HuH-7.5 (cell line): ENCODE measurements at places on chromosomes 4 and X.

- DNase-seq = no peak
Measured at GRCh38 chr4:150625033-150625432, 43.1 kb downstream of the MAB21L2 start.

GRCh38 chr4:138669479-138670315 lies 345.9 kb upstream of the NOCT start:
- no peak for DNase-seq

GRCh38 chr4:151153585-151153984 lies 54.2 kb downstream of the RPS3A start:
- no peak for DNase-seq

DNA sequence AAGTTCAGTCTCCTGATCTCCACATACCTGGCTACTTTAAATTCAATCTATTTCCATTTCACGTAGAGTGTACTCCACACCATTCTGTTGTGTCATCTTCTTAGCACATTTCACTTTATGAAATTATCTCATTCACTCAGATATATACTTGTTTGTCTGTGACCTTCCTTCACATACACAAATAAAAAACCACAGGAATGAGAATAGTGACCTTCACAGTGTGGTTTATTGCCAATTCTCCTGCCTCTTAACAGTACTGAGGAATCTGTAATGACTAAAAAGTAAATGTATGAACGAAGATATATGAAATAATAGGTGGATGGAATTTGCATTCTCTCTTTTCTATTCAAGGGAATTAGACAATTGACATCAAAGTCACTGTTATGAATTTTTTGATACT lies 183.9 kb upstream of the PCDH7 start:
- DNase-seq = no peak

GRCh38 chr4:65651751-65652150 lies 18.5 kb downstream of the EPHA5 start:
- no peak for DNase-seq

- DNase-seq = no peak
Measured at GRCh38 chrX:7261672-7262332, 113.8 kb upstream of the PUDP start.

DNA sequence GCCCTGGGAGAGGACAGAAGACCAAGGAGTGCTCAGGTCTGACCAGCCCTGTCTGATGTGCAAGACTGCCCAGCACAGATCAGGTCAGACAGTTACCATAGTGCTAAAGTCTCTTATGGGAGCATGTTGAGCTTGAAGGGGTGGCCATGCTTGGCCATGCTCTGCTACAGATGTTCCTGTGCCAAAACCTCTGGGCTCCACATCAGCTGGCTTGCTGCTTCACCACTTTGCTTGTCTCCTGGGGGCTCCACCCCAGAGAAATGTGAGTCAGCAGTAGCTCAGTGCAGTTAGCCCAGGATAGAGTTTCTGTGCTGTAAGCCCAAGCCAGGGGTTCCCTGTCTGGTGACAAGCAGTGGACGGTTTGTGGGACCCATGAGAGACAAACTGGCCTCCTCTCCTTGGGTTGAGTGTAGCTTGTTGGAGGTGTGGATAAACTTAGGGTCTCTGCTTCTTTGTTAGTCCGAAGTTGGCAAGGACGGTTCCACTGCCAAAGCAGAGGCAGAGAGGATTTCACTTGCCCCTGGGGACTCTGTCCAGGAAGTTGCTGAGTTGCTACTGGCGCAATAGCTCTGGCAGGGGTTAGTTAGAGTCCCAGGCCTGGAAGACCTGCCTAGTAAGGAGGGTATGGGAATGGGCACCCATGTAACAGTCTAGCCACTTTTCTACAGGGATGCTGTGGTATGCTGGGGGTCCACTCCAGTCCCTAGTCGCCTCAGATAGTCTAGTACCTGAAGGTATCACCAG lies 8.7 kb upstream of the TMSB15C start:
- no peak for DNase-seq

DNA sequence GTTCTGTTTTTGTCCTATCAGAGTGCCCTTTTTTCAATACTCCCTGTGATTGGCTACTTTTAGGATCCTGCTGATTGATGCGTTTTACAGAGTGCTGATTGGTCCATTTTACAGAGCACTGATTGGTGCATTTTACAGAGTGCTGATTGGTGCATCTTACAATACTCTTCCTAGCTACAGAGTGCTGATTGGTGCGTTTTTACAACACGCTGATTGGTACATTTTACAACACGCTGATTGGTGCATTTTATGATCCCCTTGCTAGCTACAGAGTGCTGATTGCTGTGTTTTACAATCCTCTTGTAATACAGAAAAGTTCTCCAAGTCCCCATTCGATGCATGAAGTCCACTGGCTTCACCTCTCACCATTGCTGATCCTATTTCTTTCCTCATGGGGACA lies 176.8 kb downstream of the GC start:
- no peak for DNase-seq

DNA sequence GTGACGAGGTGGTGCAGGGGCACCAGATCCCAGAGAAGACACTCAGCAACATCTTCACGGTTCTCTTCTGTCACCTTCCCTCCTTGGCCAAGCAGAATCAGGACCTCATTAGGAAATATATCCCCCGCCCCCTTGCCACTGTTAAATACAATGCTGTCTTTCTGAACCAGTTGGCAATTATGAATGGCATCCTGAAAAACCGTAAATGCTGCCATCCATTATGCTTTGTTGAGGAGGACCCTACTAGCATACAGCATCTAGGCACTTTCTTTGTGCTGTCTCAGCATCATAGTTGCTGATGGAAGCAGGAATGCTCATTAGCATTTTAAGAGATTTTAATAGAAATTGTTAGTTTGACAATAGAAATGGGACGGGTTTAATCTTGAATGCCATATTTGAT lies 138.5 kb downstream of the DCLK2 start:
- DNase-seq = no peak

- no peak for DNase-seq
Measured at GRCh38 chr4:104524591-104524990, 29.9 kb upstream of the CXXC4 start.

- no peak for DNase-seq
Measured at GRCh38 chr4:36285784-36286480, 4.5 kb downstream of the DTHD1 start.

DNA sequence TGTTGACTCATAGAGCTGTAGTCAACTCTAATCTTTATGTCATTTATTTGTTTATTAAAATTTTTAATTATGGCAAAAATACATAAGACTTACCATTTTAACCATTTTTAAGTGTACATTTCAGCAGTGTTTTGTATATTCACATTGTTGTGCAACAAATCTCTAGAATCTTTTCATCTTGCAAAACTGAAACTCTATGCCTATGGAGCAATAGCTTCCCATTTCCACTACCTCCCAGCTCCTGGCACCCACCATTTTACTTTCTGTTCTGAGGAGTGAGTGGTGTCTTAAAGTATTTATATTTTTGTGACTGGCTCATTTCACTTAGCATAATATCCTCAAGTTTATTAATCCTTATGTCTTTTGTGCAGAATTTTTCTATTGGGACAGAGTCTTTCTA lies 181.0 kb downstream of the GPAT3 start:
- no peak for DNase-seq

DNA sequence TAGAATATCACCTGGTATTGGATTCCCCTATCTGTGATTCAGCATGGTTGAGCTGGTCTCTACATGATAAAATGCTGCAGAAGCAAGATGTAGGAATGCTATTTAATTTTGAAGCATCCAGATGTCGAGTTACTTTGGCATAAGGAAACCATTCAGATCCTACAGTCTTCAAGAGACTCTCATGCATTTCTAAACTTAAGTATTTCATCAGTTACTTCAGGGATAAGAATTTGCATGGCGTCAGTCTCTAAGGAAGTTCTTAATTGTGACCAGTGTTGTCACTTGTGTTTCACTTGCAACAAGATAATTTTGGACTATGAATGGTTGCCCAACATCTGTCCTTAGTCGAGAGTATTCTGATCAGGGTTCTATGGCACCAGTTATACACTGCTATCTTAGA lies 192.4 kb downstream of the CCNG2 start:
- no peak for DNase-seq

DNA sequence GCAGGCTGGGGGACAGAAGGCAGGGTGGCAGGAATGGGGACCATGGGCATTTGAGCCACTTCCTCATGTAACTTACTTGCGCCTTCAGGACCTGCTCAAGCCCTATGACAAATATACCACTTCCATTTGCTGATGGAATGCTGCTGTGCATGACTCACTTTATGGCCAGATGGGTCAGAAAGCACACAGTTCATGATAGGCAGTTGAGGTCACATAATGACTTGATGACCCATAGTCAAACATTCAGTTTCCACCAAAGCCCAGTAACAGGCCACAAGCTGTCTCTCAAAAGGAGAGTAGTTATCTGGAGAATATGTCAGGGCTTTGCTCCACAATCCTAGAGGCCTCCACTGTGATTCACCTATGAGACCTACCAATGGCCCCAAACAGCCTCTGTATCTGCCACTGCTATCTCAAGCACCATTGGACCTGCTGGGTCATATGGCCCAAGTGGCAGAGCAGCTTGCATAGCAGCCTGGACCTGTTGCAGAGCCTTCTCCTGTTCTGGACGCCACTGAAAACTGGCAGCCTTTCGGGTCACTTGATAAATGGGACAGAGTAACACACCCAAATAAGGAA lies 5.3 kb upstream of the PAPSS1 start:
- no peak for DNase-seq

GRCh38 chrX:13094828-13095341 lies 50.5 kb upstream of the FAM9C start:
- DNase-seq = no peak

DNA sequence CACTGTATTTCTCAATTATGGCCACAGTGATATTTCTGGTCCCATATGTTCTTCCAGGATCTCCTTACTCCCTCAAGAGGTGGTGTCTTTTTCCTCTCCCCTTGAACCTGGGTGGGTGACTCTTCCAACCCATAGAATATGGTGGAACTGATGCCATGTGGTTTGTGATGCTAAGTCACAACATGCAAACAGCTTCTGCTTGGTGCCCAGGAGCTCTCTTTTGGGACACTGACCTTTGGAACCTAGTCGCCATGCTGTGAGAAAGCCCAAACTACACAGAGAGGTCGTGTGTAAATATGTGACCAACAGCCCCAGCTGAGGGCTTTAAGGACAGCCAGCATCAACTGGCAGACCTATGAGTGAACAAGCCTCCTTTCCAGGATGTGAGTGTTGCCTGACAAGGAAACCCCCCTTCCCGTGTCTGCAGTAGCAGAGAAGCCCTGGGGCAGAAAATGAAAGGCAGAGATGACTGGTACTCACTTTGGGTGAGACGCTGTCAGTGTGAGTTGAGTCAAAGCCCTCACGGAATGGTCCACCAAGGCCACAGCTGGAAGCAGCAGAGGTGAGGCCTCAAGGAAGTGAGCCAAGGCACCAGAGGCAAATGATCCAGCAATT lies 223.4 kb downstream of the BCOR start:
- DNase-seq = no peak

DNA sequence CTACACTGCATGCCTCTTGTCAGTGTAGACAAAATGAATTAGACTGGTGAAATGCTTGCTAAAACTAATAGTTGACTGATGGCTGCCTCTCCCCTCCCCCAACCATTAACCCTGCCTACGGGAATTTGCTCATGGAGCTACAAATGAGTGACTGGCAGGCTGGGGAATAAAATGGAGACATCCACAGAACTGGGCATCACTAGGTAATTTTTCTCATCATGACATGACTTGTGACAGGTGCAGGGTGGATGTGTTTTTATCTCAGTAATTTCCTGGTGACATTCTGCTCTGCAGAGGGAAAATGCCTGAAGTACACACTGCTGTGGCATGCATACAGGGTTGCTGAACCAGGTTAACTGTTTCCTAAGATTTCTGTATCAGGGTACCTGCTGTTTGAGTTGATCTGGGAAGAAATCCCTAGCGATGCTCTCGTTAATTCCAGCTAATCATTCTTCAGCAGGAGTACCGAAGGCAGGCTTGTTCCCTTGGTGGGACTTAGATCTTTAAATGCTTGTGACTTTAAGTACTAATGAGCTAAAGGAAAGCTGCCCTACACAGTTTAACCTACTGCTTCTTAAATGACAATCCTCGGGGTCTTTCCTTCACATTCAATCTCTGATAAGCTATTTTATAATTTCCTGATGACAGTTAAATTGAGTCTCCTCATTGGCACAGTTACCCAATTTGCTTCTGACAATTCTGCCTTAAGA lies 376.3 kb upstream of the LCORL start:
- no peak for DNase-seq

GRCh38 chr4:63607169-63607872 lies 801.9 kb downstream of the TECRL start:
- no peak for DNase-seq

GRCh38 chr4:113444386-113444785 lies 317.2 kb downstream of the CAMK2D start:
- no peak for DNase-seq

DNA sequence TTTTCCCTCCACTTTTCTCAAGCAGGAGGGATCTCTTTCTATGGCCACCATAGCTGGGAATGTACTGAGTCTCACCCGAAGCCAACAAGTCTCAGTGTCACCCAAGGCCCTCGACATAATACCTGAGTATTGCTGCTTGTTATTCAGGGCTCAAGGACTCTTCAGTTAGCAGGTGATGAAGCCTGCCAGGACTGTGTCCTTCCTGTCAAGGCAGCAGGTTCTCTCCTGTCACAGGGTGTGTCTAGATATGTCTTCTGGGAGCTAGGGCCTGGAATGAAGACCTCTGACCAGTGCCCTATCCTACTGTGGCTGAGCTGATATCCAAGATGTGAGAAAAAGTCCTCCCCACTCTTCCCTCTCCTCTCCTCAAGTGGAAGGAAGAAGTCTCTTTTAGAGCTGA lies 391.0 kb upstream of the DIPK2B start:
- no peak for DNase-seq

DNA sequence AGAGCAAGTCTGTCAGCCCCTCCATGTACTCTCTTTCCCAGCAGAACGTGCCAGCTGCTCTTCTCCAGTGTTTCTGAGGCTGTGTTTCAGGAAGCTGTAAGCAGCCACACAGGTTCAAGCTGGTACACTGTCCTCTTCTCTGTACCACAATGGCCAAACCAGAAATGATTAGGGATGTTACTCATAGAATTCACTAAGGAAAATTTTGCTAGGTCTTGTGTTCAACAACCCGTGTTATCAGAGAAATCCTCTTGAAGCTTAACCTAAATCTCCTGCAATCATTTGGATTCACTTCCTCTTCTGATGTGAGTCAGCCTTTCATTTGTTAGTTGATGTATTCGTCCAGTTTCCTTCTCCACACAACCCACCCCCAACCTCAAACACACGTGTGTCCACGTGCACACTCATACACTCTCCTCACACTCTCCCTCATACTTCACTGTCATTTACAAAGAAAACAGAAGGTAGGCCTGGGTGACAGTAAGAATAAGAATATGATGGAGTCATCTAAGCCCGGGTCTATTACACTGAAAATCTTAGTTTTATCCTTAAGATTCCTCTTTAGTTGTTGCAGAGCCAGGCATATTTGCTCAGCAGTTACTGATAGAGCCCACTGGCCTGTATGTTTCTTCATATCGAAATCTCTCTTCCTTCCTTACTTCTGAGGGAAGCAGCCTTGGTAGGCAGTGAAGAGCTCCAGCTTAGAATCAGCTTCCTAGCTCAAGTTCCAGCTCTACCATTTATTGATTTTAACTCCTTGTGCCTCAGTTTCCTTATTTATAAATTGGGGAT lies 63.4 kb downstream of the DCUN1D4 start:
- no peak for DNase-seq
